ENCODE measurements at places on chromosomes 2 and 18.
A peak's percentile ranks its signal among the peaks of the same experiment; 100 is the strongest.

- no peak for DNase-seq
Observed at GRCh38 chr2:41482659-41483058, 565.2 kb upstream of the PKDCC start.

DNA sequence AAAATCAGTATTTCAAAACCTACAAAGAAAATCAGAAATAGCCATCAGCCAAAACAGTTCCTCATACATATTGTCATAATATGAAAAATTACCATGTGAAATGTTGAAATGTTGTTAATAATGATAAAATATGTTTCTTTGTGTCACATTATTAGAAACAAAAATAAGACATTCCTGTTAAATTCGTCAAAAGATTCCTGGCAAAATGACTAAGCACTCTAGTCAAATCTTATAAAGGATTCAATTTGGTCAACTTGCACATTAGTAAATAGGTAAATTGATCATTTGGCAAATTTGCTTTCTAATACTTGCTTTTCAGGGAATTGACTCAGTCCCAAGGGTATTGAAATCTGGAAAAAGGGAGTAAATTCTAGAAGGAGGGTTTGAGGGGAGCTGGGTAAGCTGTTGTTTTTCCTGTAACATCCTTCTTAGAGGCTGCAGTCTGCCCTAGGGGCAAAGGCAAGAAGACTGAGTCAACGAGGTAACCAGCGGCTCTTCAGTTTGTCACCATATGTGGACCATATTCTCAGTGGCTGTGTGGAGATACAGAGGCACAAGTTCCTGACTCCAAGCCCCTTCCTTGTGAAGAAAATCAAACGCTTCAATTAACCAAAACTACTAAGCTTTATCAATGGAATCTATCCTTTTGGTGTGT, 482.3 kb downstream of the TNS1 start:
- no peak for DNase-seq

DNA sequence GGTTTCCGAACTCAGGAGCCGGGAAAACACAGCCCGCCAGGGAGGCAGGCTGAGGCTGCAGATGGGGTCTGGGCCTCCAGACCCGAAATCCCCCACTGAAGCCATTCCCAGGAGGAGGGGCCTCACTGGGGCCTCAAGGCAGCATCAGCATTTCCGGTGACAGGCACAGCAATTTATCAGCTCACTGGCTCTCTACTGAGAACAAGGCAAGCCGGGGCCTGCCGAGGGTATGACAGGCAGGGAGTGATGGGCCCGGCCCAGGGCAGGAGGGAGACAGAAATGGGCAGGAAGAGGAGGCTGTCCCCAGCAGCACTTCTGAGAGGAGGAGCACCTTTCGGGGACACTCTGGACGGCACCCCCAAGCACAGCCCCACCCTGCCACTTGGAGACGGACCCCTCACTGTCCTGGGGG, 12.5 kb downstream of the SDC1 start:
- peak; percentile 72 for DNase-seq

DNA sequence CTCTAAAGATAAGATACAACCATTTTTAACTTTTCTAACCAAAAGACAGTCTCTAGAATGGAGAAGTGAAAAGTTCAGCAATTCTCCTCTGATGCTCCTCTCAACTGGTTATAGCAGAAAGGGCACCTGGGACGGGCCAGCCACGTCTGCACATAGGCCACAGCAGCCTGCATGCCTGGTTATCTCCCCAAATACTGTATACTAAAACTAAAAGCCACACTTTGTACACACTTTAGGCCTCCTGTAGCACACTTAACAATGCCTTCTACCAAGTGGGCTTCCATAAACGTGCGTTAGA, 179.1 kb downstream of the ANKRD44 start:
- no peak for DNase-seq

DNA sequence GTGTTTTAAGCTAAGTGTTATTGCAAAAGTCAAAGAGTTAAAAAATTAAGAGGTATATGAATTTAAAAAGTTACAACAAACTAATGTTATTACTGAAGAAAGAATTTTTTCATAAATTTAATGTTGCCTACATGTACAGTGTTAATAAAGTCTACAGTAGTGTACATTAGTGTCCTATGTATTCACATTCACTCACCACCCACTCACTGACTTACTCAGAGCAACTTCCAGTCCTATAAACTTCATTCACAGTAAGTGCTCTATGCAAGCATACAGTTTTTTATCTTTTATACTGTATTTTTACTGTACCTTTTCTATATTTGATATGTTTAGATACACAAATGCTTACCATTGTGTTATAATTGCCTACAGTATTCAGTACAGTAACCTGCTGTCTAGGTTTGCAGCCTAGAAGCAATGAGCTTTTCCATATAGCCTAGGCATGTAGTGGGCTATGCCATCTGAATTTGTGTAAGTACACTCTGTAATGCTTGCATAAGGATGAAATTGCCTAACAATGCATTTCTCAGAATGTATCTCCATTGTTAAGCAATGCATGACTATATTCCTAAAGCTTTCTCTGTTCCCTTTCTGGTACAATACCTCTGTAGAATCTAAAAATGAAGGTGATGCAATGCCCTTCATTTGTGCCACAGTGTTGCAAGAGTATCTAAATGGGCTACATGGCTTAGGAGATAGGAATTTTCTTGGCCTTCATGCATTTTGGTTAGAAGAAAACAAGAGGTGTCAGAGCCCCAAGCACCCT, 370.8 kb upstream of the NT5C1B start:
- DNase-seq, result no peak

- DNase-seq, result no peak
Observed at GRCh38 chr2:101574622-101575021, 99.7 kb upstream of the RFX8 start.

DNA sequence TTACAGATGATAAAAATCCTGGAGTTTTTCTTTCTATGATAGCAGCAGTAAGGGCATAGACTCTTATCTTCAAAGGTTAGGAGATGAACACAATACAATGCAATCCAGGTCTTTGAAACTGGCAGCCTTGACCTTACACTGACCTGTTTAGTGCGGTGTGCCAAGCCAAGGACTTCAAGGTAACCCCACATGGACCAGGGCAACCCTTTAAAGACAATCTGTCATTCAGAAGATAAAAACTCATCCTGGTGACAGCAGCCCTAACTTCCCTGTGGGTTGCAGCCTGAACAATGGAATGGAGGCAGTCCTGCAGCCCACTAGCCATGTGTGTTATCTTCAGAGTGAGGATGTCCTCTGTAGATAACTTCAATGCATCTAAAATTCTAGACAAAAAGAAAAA, 78.1 kb downstream of the RTTN start:
- DNase-seq, result no peak

DNA sequence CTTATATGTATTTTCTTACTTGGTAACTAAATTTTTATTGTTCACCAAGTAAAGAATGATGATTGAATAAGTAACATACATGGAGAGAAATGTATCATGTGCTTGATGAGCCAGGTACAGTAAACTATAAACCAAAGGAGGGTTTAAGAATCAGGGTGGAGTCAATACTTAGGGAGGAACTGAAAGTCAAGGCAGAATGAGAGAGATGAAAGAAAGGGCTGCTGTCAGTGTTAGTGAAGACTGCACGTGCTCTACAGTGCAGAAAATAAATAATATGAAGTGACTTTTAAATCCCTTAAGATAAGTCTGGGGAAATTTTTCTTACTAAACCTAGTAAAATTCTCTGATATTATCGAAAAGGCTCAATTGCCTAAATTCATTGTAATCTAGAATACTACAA, 986.0 kb downstream of the DSC3 start:
- no peak for DNase-seq

DNA sequence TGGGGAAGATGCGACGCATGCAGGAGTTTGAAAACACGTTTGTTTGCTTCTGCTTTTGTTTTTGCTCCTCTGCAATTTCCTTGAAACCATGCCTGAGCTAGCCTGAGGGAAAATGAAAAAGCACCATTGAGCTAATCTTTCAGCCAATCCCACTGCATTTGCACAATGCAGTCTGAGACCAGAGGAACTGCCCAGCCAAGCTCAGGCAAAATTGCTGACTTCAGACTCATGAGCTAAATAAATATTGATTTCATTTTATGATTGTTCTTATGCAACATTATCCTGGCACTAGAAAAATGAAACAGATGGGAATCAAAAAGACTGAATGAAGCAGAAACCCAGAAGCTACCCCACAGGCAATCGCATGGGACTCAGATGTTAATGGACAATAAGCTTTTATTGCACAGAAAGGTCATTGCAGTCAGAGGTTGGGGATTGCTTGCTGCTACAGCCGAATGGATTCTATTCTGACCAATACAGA, 37.0 kb downstream of the TPRKB start:
- no peak for DNase-seq

- DNase-seq, result no peak
Observed at GRCh38 chr2:233831011-233831721, 23.2 kb downstream of the HJURP start.

- DNase-seq, result peak; percentile 67
Observed at GRCh38 chr2:126656431-126657147, 631 bp downstream of the GYPC start.

DNA sequence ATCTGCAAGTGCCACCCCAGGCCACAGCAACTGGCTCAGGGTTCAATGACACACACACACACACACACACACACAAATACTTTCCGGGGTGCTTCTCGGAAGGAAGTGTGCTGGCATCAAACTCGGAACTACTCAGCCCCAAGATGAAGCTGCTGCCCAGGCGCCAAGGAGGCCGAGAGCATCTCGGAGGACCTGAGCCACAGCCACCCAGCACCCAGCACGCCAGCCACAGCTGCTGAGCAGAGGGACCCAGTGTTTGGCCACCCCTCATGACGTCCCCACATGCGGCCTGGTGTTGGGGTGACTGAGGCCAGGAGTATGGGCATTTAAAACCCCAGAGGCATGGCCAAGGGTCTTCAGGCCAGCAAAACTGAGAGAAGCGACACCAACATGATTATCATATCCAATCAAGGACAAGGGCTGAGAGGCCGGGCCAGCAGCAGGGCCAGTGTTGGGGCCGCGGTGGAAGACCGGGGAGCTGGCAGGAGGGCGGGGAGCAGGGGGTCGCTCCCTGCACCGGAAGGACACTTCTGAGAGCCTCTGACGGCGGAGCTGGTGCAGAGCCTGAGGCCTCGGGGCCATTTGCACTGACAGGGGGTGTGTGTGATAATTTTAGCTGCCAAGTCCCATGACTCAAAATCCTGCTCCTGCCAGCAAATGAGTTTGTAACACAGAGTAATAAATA, 61.8 kb downstream of the BIN1 start:
- no peak for DNase-seq

GRCh38 chr2:162524192-162524591, 180.3 kb downstream of the GCA start:
- peak; percentile 23 for DNase-seq

GRCh38 chr2:73920577-73921545, 5.8 kb upstream of the DGUOK start:
- DNase-seq, result peak; percentile 79

DNA sequence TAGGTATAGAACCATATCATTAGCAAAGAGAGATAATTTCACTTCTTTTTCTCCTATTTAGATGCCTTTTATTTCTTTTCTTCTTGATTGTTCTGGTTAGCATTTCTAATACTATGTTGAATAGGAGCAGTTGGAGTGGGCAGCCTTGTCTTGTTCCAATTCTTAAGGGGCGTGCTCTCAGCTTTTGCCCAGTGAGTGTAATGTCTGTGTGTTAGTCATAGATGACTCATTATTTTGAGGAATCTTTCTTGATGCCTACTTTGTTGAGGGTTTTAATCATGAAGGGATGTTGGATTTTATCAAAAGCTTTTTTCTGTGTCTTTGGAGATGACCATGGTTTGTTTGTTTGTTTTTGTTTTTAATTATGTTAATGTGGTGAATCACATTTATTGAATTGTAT, 1453.1 kb upstream of the SLC39A10 start:
- DNase-seq, result no peak

DNA sequence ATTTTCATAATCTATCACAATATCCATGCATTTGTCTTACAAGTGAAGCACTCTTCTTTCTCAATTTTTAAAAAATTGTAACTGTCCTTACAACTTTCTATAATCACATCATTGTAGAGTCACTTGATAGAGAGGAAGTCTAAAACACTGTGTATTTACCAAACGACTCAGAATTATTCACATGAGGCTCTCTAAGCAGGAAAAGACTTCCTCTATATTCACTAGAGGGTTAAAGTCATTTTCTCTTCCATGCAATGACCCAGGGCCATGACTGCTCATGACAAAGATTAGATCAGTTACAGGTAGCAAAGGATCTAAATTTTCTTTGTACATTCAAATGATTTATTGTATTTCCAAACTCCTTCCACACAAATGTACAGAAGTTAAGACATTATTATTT, 9.0 kb upstream of the SLC1A4 start:
- DNase-seq, result no peak

DNA sequence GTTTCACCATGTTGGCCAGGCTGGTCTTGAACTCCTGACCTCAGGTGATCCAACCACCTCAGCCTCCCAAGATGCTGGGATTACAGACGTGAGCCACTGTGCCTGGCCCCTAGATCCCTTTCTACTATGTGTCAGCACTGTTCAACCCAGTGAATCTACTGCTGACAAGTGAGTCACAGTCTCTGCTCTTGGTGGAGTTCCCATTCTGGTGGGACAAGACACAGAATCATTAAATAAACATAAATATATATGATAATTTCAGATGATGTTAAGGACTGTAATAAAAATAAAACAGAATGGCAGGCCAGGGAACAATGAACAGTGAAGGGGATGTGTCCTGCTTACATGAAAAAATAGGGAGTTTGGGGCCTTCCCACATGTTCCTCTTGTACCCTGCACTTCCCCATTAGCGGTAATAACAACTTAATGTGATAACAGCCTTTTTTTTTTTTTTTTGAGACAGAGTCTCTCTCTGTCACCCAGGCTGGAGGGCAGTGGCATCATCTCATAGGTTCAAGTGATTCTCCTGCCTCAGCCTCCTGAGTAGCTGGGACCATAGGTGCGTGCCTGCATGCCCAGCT, 112.2 kb downstream of the CPO start:
- DNase-seq, result no peak

DNA sequence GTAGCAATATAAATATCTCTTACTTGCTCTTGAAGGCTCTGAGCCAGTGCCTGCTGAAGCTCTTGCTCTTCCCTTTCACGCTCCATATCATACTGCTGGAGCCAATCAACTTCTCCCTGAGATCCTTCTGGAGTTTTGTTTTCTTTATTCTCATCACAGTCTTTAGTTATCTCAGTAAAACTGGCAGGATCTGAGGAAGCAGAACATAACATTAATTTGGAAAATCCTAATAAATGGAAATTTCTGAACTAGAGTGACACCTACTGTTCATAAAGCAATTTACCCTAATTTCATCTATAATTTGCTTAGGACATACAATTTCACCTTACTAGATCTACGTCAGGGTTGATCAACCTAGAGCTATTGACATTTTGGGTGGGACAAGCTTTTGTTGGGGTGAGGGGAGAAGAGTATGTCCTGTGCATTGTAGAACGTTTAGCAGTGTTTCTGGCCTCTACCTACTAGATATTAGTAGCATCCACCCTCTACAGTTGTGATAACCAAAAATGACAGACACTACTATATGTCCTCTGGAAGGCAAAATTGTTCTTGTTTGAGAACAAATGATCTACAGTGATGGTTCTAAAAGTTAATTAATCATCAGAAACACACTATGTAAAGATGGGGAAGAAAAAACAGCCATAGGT, 47.2 kb downstream of the VIL1 start:
- DNase-seq, result no peak

GRCh38 chr2:136143603-136144451, 25.9 kb upstream of the CXCR4 start:
- DNase-seq, result no peak
